Cortex of kidney (tissue), 1 donor: ENCODE measurements at places on chromosomes 13 and 19.

GRCh38 chr13:20990910-20991525, 70.4 kb downstream of the LATS2 start:
- no peak for DNase-seq

- no peak for DNase-seq
Observed at GRCh38 chr13:83943530-83944279, 61.4 kb upstream of the SLITRK1 start.

- DNase-seq: no peak
Observed at GRCh38 chr13:71626421-71627117, 240.4 kb downstream of the DACH1 start.

- DNase-seq: no peak
Observed at GRCh38 chr13:85685436-85685835, 113.8 kb downstream of the SLITRK6 start.

GRCh38 chr19:17202249-17202648, 12.9 kb upstream of the USE1 start:
- DNase-seq: no peak

GRCh38 chr19:10390652-10391286, 10.4 kb upstream of the TYK2 start:
- DNase-seq: no peak

GRCh38 chr13:80012251-80012650, 328.7 kb downstream of the SPRY2 start:
- DNase-seq: no peak

GRCh38 chr19:28372576-28373247, 840.2 kb downstream of the UQCRFS1 start:
- DNase-seq: no peak

GRCh38 chr19:8025316-8025715, 19.9 kb upstream of the ELAVL1 start:
- no peak for DNase-seq

GRCh38 chr13:26445092-26445491, 112.4 kb upstream of the WASF3 start:
- DNase-seq: no peak

DNA sequence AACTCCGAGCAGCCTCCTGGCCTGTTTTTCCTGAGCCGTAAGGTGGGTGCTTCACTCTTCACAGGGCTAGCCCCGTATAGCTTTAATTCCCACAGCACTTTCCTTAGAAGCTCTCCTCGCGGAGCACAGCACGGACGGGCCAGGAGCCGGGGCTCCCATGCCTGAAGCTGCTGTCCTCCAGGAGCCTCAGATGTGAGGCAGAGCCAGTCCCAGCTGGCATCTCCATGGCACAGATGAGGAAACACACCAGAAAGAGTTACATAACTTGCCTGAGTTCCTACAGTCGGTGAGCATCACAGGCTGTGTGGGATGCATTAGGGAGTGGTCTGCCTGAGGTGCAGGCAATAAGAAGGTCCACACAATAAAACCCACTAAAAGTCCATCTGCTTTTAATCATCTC, 118.5 kb downstream of the ATP8A2 start:
- DNase-seq: no peak

- DNase-seq: no peak
Observed at GRCh38 chr19:33406521-33407139, 33.1 kb downstream of the CEBPG start.

GRCh38 chr13:57030671-57031070, 110.0 kb upstream of the PRR20A start:
- no peak for DNase-seq

- DNase-seq: no peak
Observed at GRCh38 chr13:77732287-77732686, 34.8 kb downstream of the SLAIN1 start.

DNA sequence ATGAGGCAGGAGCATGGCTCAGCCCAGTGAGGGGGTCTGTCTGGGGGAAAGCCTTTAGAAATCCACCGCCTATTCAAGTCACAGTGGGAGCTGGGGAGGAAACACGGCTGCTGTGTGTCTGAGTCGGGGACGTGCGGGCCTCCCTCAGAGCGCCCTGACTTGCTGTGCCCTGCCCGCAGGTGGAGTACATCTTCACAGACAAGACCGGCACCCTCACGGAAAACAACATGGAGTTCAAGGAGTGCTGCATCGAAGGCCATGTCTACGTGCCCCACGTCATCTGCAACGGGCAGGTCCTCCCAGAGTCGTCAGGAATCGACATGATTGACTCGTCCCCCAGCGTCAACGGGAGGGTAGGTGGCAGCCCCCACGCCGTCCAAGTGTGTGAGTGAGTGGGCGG, 137.8 kb upstream of the MCF2L start:
- DNase-seq: no peak
